Kidney (tissue), 22 donors: ENCODE measurements at places on chromosomes 16 and 17.

DNA sequence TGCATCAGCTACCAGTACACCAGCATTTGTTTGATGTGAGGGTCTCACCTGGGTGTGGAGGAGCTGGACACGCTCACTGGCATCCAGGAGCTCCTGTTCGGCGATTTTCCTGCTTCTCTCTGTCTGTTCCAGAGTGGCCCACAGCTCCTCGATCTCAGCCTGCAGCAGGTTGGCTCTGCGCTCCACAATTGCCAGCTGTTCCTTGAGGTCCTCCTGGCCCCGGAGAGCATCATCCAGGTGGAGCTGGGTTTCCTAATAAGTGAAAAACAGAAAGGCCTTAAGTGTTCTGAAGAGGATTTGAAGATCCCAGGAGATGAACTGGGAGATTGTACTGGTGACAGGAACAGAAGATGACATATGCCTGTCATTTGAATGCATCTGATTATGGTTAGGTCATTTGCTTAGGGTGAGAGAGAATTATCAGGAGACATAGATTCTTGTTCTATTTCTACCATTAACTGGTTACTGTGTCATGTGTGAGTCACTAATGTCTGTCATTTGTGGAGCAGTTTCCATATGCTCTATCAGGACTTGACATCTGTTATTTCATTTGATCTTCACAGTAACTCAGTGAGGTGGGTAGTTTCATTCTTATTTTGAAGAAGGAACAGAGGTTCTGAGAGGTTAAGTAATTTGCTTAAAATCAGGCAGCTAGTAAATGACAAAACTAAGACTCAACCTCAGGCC lies 21.5 kb upstream of the MYH13 start:
- no peaks in the 10 kb centered on the region for H3K36me3 ChIP-seq
- no peaks in the 10 kb centered on the region for H3K4me1 ChIP-seq
- H3K4me3 ChIP-seq: no peak overlapping the region
- no peak overlapping the region for H3K27ac ChIP-seq

DNA sequence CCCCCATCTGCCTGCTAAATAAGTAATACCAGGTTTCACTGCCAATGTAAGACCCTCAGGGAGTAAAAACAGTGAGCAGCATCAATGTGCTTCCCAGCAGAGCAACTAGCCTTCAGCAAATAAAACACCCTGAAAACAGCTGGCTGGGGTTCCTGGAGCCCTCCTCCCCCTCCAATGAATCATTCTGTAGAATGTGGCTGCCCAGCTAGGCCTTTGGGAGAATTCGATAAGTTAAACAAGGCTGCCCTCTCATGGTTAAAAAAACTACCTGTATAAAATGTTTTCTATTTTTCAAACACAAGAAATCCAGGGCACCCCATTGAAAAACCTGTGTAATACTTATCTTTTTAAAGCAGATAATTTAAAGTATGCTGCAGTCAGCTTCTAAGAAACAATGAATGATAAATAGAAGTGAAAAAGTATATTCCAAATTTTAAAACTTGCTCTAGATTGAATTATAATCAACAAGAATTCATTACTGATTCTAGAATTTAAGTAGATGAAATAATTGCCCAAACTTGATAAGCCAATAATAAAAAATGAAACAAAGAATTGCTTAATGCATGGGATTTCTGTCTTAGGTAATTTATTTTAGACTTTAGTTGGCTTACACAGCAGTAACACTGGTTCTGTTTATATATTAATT lies 9.4 kb upstream of the TOM1L1 start:
- DNase-seq: no peak
- no peaks in the 10 kb centered on the region for H3K36me3 ChIP-seq
- no peaks in the 10 kb centered on the region for H3K27me3 ChIP-seq

GRCh38 chr17:82088838-82089722 lies 9.0 kb downstream of the FASN start:
- H3K27ac ChIP-seq: no peak overlapping the region
- no peak overlapping the region for H3K4me3 ChIP-seq
- no peaks in the 10 kb centered on the region for H3K36me3 ChIP-seq
- no peaks in the 10 kb centered on the region for H3K4me1 ChIP-seq
- H3K27me3 ChIP-seq: no peaks in the 10 kb centered on the region

DNA sequence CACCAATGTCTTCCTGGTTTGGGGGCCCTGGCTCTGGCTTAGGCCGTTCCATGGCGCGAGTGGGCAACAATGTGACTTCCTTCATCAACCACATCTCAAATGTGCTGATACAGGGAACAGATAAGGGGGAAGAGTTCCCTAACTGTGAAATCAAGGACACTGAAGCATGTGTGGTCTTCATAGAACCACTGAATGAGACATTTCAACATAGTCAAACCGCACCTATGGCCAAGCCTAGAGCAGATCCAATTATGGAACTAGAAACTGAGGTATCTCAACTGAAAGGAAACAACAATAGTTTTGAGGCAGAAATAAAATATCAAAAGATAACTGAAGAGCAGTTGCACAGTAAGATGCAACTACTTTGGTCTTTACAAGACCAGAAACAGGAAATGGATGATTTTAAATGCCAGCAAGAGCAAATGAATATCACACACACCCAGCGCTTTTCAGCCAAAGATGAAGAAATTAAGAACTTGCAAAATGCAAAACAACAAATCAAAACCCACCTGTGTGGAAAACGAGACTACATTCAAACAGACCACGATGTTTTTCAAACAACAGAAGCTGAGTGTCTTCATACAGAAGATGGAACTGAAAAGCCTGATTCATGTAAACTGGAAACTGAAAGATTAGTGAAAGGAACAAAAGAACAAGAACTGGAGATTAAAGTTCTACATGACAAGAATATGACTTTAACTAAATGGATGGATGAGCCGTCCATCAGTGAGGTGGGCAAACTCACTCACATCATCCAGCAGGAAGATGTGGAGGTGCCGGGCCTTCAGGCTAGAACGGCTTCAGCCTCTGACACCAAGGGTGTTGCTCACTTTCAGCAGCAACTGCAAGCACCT lies 18.1 kb upstream of the LCMT1 start:
- no peaks in the 10 kb centered on the region for H3K27me3 ChIP-seq
- DNase-seq: no peak
- no peak overlapping the region for H3K4me3 ChIP-seq
- no peaks in the 10 kb centered on the region for H3K4me1 ChIP-seq
- H3K36me3 ChIP-seq: no peaks in the 10 kb centered on the region

GRCh38 chr16:65905331-65905730 lies 461.2 kb upstream of the CDH5 start:
- no peak overlapping the region for H3K27ac ChIP-seq
- H3K36me3 ChIP-seq: no peaks in the 10 kb centered on the region
- DNase-seq: peak; percentile 63

DNA sequence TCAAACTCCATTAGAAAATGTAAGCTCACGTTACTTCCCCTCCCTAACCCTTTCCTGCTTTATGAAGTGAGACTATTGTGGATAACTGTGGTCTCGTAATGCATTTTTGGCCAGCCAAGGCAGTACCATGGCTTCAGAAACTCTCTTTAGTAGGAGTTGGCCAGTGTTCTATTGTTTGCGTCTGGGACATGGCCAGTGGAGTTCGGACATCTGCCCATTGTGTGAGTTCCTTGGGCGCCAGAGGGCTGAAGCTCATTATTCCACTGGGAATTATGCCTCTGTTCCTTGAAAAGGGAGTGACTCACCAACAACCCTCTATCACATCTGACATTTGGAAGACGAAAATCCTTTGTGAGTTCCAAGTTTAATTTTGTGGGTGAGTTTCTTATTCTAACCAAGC lies 319.5 kb upstream of the SOX9 start:
- H3K4me3 ChIP-seq: no peak overlapping the region
- no peaks in the 10 kb centered on the region for H3K27me3 ChIP-seq
- H3K36me3 ChIP-seq: no peaks in the 10 kb centered on the region
- H3K4me1 ChIP-seq: no peaks in the 10 kb centered on the region

DNA sequence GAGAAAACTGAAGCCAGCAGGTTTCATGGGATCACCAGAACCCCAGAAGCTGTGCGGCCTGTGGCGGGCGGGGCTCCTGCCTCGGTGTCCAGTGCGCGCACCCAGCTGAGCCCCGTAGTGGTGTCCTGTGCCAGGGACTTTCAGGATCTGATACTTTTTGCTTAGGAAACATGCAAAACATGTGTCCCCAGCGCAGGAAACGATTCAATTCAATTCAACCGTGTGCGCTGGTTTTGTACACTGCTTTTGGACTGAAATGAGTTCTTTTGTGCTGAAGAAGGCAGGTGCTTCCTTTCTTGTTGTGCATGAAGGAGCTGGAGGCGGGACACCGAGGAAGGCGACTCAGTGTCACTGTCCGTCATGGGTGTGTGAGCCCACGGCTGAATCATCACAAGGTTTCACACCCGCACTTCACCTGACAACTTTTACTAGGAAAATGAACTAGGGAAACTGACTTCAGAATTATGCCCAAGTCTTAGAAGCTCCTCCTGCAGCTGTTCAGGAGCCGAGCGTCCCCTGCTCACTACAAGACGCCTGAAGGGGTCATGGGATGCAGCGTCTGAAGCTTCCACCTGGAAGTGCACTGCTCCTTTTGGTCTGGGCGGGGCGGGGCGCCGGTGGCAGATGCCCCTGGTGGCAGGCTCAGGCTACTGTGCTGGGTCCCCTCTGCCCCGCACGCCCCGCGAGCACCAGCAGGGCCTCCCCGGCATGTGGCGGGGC lies 31.4 kb upstream of the ZNF750 start:
- H3K27me3 ChIP-seq: no peaks in the 10 kb centered on the region
- peaks cover 3% of the 10 kb centered on the region for H3K36me3 ChIP-seq
- DNase-seq: peak; percentile 56

DNA sequence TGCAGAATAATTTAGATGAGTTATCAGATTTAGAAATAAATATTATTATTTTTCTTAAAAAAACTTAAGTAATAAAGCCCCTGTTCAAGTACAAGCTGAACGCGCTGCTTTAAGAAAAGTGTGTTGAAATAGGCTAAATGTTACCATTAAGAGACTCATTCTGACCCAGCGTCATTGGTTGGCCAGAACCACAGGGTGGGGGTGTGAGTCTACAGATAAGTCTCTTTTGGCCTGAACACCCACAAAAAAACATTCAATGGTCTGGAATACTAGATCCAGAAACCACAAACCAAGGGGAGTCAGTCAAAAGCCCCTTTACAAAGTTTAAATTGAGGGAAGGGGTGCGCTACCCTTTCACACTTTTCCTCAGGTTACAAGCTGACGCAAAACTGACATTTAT lies 776.1 kb downstream of the KCNJ2 start:
- H3K4me3 ChIP-seq: no peak overlapping the region
- H3K4me1 ChIP-seq: no peaks in the 10 kb centered on the region
- no peak for DNase-seq
- no peaks in the 10 kb centered on the region for H3K36me3 ChIP-seq
- H3K27me3 ChIP-seq: no peaks in the 10 kb centered on the region

DNA sequence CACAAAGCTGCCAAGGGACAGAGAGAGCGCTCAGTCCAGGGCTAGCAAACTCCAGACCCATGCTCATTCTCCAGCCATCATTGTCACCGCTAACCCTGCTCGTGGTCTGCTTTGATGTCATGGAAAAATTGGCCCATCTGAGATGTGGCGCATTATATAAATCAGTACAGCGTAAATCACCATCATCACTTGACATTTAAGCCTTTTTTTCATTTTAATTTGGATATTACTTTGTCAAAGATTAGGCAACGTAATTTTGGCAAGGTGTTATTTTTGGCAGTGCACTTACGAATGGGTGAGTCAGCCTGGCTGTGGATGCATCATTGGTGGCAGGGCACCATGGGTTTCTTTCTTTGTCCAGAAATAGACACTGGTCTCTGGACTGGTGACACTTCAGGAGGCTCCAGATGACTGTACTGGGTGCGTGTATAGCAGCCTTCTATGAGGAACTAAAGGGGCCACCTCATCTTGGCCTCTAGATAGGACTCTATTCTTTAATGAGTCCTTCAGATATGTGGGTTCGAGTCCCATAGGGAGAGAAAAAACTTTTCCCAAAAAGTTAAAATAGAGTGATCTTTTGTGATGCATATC lies 166.3 kb downstream of the MSI2 start:
- no peak overlapping the region for H3K4me3 ChIP-seq
- no peaks in the 10 kb centered on the region for H3K27me3 ChIP-seq
- no peak for DNase-seq
- H3K27ac ChIP-seq: no peak overlapping the region

DNA sequence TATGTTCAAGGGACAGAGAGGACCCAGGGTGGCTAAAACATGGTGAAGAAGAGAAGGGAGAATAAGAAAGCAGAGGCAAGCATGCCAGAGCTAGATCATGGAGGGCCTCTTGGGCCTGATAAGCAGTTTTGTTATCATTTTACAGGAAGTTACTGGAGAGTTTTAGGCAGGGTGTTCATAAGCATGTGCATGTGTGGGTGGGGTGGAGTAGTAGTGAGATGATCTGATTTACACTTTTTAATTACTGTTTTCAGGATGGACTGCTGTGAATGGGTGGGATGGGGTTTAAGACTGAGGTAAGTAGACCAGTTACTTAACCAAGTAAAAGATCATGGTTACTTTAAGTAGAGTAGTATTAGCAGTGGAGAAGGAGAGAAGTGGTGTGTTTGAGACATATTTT lies 173.6 kb downstream of the PHKB start:
- no peaks in the 10 kb centered on the region for H3K4me1 ChIP-seq
- H3K27me3 ChIP-seq: no peaks in the 10 kb centered on the region
- H3K27ac ChIP-seq: no peak overlapping the region
- H3K4me3 ChIP-seq: no peak overlapping the region

GRCh38 chr16:27374804-27375425 lies 27.1 kb upstream of the IL21R start:
- no peaks in the 10 kb centered on the region for H3K4me1 ChIP-seq
- H3K27ac ChIP-seq: no peak overlapping the region
- H3K36me3 ChIP-seq: no peaks in the 10 kb centered on the region
- peak; percentile 89 for DNase-seq

GRCh38 chr16:31213342-31213741 lies 577 bp upstream of the TRIM72 start:
- no peaks in the 10 kb centered on the region for H3K36me3 ChIP-seq
- no peak overlapping the region for H3K4me3 ChIP-seq
- H3K4me1 ChIP-seq: no peaks in the 10 kb centered on the region
- H3K27ac ChIP-seq: no peak overlapping the region

GRCh38 chr16:1413684-1414531 lies 596 bp downstream of the UNKL start:
- peak overlapping the region; percentile 43 for H3K27ac ChIP-seq
- DNase-seq: peak; percentile 85
- H3K4me1 ChIP-seq: no peaks in the 10 kb centered on the region
- no peaks in the 10 kb centered on the region for H3K27me3 ChIP-seq
- peak overlapping the region; percentile 46 for H3K4me3 ChIP-seq
- no peaks in the 10 kb centered on the region for H3K36me3 ChIP-seq

DNA sequence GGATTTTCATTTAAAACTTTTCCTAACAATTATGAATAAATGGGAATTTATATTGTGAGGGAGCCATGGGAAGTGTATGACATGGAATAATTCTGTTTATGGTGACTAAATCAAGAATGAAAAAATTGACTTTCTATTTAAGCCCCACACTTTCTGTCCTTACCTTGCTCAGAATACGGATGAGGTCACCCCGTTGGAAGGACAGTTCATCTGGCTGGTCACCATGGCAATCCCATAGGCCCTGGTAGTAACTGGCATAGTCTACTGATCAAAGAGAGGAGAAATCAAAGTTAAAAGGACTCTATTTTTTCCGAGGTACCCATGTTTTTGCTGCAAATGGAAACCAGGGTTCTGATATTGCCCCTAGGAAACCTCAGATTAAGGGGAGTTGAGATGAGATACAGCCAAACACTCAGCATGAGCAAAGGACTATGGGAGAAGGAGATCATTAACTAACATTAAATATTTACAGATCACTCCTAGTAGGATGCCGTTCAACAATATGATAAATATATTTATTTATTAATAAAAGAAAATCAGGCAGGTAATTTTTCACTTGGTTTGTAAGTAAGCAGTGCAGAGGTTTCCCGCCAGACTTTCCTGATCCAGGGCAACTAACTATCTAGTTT lies 54.9 kb downstream of the SNX11 start:
- no peaks in the 10 kb centered on the region for H3K27me3 ChIP-seq
- H3K36me3 ChIP-seq: no peaks in the 10 kb centered on the region
- peaks cover 3% of the 10 kb centered on the region for H3K4me1 ChIP-seq
- no peak overlapping the region for H3K4me3 ChIP-seq
- DNase-seq: peak; percentile 72
- no peak overlapping the region for H3K27ac ChIP-seq
